ENCODE measurements at places on chromosomes 1 and 21.

DNA sequence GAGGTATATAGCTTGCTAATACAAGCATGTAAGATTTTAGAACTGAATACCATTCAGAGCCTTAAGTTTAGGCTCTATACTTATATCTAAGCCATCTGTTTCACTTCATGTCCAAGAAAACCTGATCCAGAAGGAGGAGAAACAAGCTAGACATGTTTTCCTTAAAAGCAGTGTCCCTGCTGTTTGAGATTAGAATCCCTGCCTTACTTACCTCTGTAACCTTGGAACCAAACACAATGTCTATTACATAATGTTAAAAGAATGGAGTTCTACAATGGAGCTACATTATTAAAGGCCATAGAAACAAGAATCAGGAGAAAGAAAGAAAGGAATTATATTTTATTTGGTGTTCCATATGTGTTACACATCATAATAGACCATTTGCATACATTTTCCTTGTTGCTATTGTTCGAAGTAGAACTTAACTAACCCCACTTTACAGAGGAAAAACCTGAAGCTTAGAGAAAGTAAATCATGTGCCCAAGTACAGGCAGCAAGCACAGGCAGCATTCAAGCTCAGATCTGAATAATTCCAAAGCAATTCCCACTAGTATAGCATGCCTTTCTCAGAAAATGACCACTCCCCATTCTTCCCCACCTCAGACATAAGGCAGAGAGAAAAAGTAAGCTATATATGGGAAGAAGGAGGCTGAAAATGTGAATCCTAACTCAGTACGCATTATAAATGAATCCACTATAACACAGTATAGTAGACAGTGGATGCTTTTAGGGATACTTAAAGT is 380.1 kb upstream of the SPAG17 start:
- no peak for DNase-seq

DNA sequence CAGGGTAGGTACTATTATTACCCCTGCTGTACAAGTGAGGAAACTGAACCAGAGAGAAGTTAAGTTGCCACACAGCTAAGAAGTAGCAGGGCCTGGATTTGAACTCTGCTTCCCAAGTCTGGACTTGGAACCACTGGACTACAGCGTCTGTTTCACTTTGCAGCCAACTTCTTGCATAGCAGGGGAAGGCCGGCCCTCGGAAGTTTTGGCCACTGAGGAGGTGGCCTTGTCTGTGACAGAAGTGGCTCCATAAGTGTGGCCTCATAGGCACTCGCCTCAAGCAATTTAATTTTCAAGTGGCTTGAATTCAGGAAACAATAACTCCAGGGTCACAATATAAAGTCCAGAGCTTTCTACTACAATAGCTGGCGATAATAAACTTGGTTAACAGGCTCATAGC is 41.4 kb downstream of the PLEKHA6 start:
- no peak for DNase-seq

GRCh38 chr1:31627930-31628559 is 10.6 kb downstream of the HCRTR1 start:
- DNase-seq = no peak

DNA sequence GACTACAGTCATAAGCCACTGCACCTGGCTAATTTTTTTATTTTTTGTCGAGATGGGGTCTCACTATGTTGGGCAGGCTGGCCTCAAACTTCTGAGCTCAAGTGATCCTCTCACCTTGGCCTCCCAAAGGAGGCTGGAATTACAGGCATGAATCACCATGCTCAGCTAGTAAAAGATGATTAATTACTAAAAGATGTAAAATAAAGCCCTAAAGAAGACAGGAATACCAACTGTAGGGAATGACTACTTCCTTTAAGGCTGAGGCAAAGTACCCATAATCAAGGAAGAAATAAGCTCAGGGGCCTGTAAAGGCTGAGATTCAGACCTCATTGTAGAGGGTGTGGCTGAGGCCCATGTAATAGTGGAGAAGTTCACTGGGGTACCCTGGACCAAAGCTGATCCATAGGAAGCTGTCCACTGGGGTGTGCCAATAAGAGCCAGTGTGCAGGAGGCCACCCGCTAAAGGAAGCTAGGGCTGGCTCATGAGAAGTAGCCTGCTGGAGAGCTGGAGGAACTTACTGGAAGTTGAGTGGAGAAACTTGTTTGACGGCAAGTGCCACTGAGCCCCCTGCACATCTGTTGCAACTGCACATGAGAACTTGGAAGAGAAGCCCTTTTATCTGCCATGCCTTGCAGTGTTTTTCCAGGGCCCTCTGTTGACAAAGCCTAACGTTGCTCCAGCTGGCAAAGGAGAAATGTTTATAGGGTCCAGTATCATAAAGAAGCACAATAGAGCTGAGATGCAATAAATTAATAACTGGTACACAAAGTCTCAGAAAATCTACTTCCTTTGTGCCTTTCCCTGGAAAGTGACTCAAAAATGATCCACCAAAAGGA is 17.8 kb upstream of the SERTAD4 start:
- DNase-seq = no peak

DNA sequence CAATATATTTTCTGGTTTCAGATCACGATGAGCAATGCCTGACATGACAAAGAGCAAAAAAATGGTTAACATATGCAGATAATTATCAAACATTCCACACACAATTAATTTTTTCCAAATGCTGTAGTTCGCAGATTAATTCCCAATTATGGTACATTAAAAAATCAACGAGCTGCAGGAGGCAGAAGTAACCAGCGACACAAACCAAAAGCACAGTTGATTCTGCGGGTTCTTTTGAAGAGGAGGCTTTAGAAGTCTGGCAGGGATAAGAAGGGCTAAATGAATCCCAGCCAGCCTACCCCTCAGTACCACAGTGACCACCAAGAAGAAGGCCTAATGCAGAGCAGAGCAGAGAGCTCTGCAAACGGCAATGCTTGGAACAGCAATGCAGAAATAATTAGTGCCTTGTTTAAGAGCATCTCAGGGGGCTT is 17.0 kb upstream of the KNCN start:
- no peak for DNase-seq

- DNase-seq = no peak
These were observed 18.2 kb upstream of the MPZL1 start for GRCh38 chr1:167703557-167703956.

DNA sequence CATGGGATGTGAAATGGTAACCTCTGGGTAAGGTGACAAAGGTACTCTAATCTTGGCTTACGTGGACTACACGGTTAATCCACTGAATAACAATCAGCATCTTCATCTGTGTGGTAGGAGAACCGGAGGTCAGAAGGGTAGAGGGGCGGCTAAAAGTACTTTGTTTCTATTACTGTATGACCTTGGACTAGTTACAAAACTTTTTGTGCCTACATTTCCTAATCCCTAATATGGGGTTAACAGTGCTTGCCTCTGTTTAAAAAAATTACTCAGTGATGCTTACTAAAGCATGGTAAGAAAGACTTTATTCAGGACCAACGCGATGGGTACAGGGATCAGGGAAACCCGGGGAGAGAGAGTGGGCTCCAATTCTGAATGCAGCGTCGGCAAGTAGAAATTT is 1.7 kb upstream of the MRPS6 start:
- DNase-seq = no peak

- no peak for DNase-seq
These were observed 74.3 kb upstream of the MORC3 start for GRCh38 chr21:36245649-36246048.

DNA sequence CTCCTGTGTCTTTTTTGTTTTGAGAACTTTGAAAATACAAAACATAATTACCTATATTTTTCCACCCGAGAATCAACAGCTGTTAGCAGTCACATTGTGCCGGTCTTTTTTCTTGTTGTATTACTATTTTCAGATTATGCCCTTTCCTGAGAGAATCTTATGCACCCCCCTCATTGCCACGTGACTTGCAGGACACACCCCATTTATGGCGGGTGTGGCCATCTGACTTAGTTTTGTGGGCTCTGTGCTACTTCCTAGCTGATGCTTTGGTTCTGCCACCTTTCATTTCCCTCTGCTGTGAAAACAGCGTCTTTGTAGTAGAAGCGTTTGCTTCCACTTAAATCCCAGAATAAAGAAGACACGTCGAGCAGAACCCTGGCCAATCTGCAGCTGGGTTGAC is 82.8 kb upstream of the SOX13 start:
- DNase-seq = no peak

DNA sequence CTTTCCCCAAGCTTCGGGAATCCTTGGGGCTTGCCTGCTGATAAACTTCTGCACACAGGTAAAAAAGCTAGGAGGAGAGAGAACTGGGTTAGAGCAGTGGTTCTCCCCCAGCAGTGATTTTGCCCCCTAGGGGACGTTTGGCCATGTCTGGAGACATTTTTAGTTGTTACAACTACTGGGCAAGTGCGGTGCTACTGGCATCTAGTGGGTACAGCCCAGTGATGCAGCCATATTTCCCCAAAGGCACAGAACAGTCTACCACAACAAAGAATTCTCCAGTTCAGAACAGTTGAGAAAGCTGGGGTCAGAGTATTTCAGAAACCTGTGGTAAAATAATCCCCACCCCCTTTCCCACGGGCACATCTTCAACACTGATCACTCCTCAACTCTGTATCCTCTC is 41.3 kb downstream of the LRRC71 start:
- DNase-seq = no peak

DNA sequence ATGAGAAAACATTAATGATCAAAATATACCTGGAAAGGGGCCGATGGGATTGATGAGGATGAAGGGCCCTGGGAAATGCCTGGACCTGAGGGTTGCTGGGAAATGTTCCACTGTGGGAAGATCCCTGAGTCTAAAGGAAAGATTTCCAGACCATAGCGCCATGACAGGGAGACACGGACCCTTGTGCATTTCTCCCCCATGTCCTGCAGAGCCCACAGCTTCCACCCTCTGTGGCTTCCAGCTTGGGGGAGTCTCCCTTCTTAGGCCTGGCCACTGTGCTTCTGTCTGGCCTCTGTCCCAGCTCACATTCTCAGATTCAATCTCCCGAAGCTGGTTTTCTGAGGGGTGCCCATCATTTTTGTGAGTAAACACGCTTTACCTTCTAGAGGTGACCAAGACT is 1.0 kb upstream of the PRAMEF12 start:
- DNase-seq = no peak

DNA sequence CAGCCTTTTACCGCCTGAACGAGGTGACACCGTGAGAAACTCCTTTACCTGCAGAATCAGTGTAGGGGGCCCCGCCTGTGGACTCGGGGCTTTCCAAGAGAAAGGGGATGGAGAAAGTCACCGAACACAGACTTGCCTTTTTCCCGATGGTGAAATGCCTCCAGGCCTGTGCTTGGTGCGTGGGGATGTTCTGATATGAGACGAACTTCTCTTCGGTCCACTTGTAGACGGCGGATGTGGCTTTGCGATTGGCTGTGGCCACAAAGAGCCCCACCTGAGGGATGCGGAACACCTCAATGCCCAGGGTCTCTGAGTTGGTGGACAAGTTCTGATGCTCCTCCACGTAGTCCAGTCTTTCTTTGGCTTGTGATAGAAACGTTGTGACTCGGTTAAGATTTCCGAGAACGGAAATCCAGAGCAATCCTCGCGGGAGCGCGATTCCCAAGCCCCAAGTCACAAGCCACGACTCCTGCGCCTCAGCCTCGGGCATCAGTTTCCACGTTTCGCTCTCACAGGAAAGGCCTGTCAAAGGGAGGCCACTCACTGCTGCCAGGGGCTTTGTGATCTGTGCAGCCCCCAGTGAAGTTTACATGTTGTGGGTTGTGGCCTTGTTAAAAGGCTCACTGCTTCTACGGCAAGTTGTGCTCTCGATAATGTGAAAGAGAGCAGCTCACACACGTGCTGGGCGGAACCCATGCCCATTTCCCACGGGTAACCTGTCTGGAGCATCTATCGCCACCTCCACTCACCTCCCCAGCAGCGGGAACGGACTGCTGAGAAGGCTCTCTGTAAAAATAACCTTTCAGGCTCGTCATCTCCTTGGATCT is 12.6 kb downstream of the KRTAP10-1 start:
- no peak for DNase-seq

DNA sequence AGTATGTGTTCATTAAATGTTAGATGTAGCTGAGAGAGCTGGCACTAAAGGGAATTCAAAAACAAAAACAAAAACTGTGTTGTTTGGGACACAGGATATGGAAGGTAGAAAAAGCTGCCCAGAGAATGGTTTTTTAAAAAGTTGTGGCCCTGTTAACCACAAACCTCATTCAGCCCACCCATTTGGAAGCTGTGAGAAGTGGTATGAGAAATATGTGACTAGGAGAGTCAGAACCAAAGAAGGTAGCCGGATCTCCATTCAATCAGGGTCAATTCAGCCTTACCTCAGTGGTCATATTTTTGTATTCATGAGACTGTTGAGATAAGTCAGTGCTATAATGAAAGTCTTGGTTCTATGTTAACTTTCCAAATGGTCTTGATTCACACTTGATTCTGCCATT is 29.8 kb upstream of the CACYBP start:
- no peak for DNase-seq

- peak; percentile 27 for DNase-seq
These were observed 27.2 kb upstream of the FOXE3 start for GRCh38 chr1:47388891-47389238.

DNA sequence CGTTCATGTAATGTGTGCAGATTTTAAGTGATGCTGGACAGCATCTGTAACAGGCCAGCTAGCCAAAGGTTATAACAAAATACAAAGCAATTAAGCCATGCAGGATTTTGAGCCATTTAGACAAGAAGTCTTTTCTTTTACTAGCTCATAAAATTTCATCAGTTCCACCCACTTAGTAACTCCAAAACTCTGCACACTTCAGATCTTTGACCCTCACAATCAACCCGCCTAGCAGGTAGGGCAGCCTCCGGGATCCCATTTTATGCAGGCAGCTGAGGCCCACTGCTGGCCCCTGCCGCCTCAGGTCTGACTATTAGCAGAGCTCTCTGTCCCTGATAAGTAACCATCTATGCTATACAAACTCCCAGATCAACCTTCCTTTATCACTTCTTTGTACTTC is 9.2 kb downstream of the LBR start:
- no peak for DNase-seq

- no peak for DNase-seq
These were observed 30.4 kb downstream of the NPHS2 start for GRCh38 chr1:179545321-179545720.

- DNase-seq = no peak
These were observed 1494.8 kb downstream of the KCNT2 start for GRCh38 chr1:195113471-195113870.

- DNase-seq = no peak
These were observed 30.9 kb downstream of the PROX1 start for GRCh38 chr1:214018386-214019268.
